ENCODE measurements at places on chromosomes 1 and 21.

GRCh38 chr1:215517441-215517891 is 49.6 kb upstream of the KCTD3 start:
- no peak for DNase-seq

DNA sequence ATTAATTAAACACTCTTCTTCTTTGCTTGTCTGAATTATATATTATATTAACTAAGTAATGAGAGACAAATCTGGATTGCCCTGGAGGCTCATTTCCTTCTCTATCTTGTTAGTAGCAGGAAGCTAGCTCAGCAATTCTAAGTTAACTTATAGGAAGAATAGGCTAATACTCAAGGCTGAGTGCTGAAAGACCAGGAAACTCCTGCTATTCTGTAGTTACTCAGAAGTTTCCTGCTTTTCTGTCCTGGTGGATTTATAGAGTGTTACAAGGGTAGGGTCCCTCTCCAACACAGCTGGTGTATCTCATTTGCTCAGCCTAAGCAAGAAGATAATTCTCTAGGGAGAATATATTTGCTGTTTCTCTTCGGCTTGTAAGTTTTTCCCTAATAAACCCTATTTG is 29.2 kb downstream of the HSPA13 start:
- DNase-seq: no peak

GRCh38 chr1:98556521-98557158 is 104.9 kb upstream of the SNX7 start:
- DNase-seq: no peak

DNA sequence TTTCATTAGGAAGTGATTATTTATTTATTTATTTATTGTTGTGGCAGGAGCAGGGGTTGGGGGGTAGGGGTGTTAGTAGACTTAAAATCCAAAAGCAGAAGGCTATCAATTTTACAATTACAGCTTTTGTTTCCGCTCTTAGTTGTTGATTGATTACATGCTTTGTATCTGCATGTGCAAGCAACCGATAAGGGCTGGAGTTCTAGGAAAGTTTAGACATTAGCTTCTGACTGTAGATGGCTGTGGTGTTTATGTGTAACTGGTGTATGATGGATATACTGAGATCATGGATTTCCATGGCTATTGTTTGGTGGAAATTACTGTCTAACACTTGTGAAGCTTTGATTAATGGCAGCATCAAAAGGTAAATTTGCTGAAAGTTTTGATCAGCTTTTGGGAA is 2.8 kb downstream of the ST6GALNAC5 start:
- no peak for DNase-seq
